AG04450 (cell line): ENCODE measurements at places on chromosomes 1 and 21. TPM values are rescaled to one million over a fixed set of nuclear protein-coding genes. Genes with fewer than 3 reads are reported as not detected.

The FGR gene
- polyA plus RNA-seq: not detected in 2 replicates

The KIAA0319L gene
- 53.2 and 69.5 TPM in 2 replicates for polyA plus RNA-seq

The PTPRC gene
- polyA plus RNA-seq: 0.05 TPM in 1 of 2 replicates, not detected in the other

The CRP gene
- polyA plus RNA-seq: not detected in 2 replicates

The PTCH2 gene
- polyA plus RNA-seq: 0.20 and 0.36 TPM in 2 replicates

The MYBPH gene
- polyA plus RNA-seq: 0.04 and 0.09 TPM in 2 replicates

The COL8A2 gene
- polyA plus RNA-seq: 1.5 and 1.6 TPM in 2 replicates

The MPL gene
- polyA plus RNA-seq: not detected in 2 replicates

The TSPEAR gene
- polyA plus RNA-seq: not detected in 2 replicates

The RSPH1 gene
- polyA plus RNA-seq: not detected in 2 replicates

The RRP1 gene
- polyA plus RNA-seq: 8.2 and 10.6 TPM in 2 replicates

The RGS8 gene
- polyA plus RNA-seq: not detected in 2 replicates

The CYP2J2 gene
- 0.06 and 0.10 TPM in 2 replicates for polyA plus RNA-seq

The FAM3B gene
- polyA plus RNA-seq: not detected in 2 replicates

The SLC35F3 gene
- 0.04 and 0.05 TPM in 2 replicates for polyA plus RNA-seq

The LAX1 gene
- polyA plus RNA-seq: not detected in 2 replicates

The HSD3B1 gene
- polyA plus RNA-seq: not detected in 2 replicates

The LENEP gene
- polyA plus RNA-seq: 0.21 TPM in 1 of 2 replicates, not detected in the other

The DNAI4 gene
- polyA plus RNA-seq: 2.1 and 2.2 TPM in 2 replicates

The DPT gene
- polyA plus RNA-seq: not detected in 2 replicates

The FAM72A gene
- 2.8 and 3.5 TPM in 2 replicates for polyA plus RNA-seq

The GUCA2A gene
- polyA plus RNA-seq: not detected in 2 replicates

The KIF26B gene
- polyA plus RNA-seq: 2.4 and 3.4 TPM in 2 replicates

The ADPRS gene
- 22.1 and 26.5 TPM in 2 replicates for polyA plus RNA-seq

The ARID4B gene
- 13.3 and 15.6 TPM in 2 replicates for polyA plus RNA-seq

The AGT gene
- polyA plus RNA-seq: 6.2 and 8.4 TPM in 2 replicates

The RNF186 gene
- not detected in 2 replicates for polyA plus RNA-seq

The PDC gene
- not detected in 2 replicates for polyA plus RNA-seq

The DIO1 gene
- polyA plus RNA-seq: not detected in 2 replicates

The NID1 gene
- polyA plus RNA-seq: 129 and 137 TPM in 2 replicates

The OXCT2 gene
- polyA plus RNA-seq: 0.06 and 0.20 TPM in 2 replicates

The ACTL8 gene
- 0.05 TPM in 1 of 2 replicates, not detected in the other for polyA plus RNA-seq

The RNU1-1 gene
- polyA plus RNA-seq: under 0.01 TPM in 1 of 2 replicates, not detected in the other

The RXFP4 gene
- polyA plus RNA-seq: not detected in 2 replicates

The FABP3 gene
- 14.5 and 19.8 TPM in 2 replicates for polyA plus RNA-seq

The PADI2 gene
- polyA plus RNA-seq: not detected in 2 replicates

The NCAM2 gene
- 5.3 and 7.7 TPM in 2 replicates for polyA plus RNA-seq

The RBBP4 gene
- 132 and 154 TPM in 2 replicates for polyA plus RNA-seq

The XCL1 gene
- polyA plus RNA-seq: not detected in 2 replicates

The PLA2G2F gene
- not detected in 2 replicates for polyA plus RNA-seq

The LCE1C gene
- not detected in 2 replicates for polyA plus RNA-seq

The PTPRF gene
- 68.3 and 72.0 TPM in 2 replicates for polyA plus RNA-seq

The GREM2 gene
- polyA plus RNA-seq: 2.1 and 2.3 TPM in 2 replicates

The SMYD2 gene
- polyA plus RNA-seq: 47.6 and 54.7 TPM in 2 replicates

The LRRC40 gene
- 13.9 and 20.6 TPM in 2 replicates for polyA plus RNA-seq
